ENCODE measurements at places on chromosomes 3 and 15. TPM values are rescaled to one million over a fixed set of nuclear protein-coding genes. Genes with fewer than 3 reads are reported as not detected.

DNA sequence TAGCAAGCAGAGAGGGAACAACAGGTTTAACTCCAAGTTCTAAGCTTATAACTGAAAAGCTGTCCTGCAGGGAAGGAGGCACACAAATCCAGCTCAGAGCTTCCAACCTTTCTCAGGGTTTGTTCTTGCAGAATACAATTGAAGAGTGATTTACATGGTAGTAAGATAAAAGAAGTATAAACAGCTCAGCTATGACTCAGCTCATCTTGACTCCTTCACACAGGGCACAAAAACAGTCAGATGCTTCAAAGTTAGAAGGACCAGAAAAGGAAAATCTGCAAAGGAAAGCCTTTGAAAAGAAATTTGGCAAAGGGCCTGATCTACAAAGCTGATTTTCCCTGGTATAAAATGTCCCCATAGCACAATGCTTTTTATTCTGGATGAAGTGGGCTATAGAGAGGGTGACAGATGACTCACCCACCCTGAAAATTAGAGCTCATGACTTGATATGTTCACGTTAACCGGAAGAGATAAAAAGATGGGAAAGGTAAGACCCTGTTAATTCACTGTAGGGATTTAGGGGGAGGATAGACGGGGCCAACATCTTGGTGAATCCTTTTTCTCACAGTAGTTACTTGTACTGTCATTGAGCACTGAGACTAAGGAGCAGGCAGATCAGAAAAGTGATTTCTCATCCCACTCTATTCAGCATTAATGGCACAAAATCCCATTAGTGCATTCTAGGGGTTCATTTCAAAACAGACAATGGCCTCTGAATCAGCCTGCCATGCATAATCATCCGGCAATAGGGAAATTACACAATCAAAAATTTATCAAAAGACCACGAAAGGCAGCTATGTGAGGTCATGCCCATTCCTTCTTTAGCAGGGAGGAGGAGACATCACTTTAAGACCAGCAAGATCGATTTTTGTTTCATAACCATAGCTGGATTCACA is 143.5 kb downstream of the GAP43 start:
- no peak for DNase-seq

DNA sequence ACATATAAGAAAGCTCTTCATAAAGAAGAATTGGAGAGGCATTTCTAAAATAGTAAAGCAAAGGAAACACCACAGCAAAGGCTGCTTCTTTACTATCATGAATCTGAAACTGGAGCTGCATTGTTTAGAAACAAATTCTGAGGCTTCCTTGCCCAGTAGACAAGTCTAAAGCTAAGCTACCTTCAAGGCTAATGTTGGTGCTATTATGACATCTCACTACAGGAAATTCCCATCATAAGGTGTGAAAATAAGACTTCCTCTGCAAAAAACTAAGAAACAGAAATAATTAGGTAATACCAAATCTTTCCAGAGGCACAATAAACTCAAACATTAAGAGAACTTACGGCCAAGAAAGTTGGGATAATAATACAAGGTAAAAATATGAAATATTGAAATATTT is 89.9 kb upstream of the P3H2 start:
- DNase-seq: no peak

DNA sequence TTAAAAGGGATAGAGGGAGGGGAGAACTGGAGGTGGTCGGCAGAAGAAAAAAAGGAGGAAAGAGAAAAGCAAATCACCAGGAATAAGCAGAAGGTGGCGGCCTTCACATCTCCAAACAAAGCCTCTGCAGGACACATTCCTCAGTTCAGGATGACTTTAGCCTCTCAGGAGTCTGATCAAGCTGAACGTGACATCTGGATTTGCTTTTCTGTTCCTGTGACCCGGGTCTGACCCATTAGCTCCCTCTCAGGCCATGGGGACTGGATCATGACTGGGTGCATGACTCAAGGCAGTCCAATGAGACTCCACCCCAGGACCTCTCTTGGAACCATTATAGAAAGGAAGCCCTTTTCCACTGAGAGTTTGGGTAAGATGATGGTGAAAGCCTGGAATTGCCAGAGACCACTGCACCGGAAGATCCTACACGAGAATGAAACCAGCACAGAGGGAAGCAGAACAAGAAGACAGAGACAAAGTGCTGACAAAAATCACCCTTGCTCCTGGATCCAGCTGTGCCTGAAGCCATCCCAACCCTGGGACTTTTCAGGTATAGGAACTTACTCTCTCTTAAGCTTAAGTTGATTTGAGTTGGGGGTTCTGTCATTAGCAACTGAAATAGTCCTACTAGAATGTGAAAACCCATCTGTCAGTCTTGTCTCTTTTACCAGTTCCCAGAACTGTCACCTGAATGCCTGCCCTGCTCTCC is 45.4 kb upstream of the RAD18 start:
- DNase-seq: no peak

- no peak for DNase-seq
Measured at GRCh38 chr3:84440291-84440690, 518.5 kb upstream of the CADM2 start.

GRCh38 chr3:134406331-134407238 is 32.3 kb upstream of the AMOTL2 start:
- DNase-seq: no peak

DNA sequence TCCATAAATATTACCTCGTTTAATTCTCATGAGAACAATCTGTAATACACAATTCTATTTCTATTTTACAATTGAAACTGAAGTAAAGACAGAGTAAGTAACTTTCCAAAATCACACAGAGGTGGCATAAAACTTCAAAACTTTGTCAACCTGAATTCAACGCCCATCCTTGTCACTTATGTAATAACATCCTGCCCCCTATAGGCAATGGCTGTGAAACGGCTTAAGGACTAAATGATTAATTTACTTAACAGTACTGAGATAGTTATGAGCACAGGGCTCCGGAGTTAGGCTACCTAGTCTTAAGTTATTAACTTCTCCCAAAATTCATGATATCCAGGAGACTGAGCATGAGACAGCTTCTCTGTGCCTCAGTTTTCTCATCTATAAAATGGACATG is 293.1 kb upstream of the CHRM5 start:
- no peak for DNase-seq

- no peak for DNase-seq
Measured at GRCh38 chr3:126127904-126128303, 44.0 kb upstream of the SLC41A3 start.

The GYG1 gene
- 38.5 TPM for total RNA-seq

DNA sequence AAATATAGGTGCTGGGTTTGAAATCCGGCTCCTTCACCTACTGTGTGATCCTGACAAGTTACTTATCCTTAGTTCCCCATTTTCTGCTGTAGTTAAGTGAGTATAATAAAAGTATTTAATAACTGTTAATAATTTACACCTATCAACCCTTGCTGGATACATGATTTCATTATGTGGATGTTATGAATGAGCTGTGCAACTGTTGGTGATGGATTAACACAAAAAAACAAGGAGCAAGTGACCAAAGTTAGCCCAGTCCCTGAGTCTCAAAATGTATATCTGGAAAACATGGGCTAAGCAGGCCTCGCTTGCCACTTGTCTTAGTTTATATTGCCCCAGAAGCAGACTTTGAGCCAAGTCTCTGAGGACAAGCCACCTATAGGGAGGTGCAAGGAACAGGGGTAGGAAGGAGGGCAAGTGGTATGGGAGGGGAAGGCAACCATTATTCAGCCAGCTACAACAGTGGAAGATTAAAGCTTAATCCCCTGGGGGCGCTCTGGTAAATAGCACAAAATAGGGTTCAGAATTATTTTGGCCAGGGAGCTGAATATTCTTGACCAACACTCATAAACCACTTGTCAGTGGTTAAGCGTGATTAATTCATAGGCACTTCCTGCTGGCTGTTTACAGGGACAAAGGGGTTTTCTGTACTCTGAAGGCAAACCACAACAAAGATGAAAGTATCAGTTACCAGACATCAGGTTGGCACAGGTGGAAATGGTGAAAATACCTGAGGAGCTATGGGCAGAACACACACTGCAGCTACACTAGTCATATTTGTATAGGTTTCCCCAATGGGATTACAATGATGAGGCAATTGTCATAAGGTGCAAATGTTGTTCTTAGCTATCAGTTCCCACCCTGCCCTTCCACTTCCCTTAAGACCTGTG is 76.2 kb downstream of the TRIM42 start:
- DNase-seq: no peak

The CXCR6 gene
- 18.0 TPM for total RNA-seq

The PRR20G gene
- total RNA-seq: not detected

DNA sequence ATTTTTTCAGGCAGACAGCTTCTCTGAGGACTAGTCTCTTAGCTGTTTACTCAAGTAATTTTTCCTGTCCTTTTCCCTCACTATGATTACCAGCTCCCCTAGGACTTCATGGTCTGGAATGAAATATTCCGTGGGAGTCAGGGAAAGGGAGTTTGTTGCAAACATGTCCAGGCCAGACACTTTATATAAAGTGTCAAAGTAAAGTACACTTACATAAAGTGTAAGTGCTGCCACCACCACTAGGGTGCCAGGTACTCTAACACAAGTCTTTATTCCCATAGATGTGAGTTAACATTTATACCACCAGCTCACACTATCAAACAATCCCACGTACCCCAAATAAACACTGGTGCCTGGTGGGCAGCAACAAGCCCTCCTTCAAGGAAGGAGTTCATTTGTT is 179.8 kb downstream of the SNRPN start:
- DNase-seq: no peak

The B3GNT5 gene
- total RNA-seq: 0.71 TPM

The CKMT1A gene
- not detected for total RNA-seq

The CD200 gene
- 5.2 TPM for total RNA-seq

DNA sequence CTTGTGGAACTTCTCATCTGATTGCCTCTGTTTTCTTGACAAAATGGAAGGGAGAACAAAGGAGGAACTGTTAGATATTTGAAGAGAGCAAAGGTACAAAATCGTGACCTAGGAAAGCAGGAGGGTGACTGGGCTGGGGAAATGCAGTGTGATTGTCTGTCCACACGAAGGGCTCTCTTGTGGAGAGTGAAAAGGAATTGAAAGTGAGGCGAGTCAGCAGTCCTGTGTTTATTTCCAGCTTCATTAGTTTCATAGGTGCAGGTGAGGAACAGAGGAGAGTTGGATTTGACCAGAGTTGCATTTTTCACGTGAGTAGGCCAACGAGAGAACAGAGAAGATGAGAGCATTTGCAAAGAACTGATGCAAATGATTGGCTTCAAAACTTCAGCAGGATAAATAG is 336.4 kb upstream of the SATB1 start:
- DNase-seq: no peak

GRCh38 chr3:52895418-52895817 is 1.9 kb downstream of the STIMATE start:
- DNase-seq: no peak

DNA sequence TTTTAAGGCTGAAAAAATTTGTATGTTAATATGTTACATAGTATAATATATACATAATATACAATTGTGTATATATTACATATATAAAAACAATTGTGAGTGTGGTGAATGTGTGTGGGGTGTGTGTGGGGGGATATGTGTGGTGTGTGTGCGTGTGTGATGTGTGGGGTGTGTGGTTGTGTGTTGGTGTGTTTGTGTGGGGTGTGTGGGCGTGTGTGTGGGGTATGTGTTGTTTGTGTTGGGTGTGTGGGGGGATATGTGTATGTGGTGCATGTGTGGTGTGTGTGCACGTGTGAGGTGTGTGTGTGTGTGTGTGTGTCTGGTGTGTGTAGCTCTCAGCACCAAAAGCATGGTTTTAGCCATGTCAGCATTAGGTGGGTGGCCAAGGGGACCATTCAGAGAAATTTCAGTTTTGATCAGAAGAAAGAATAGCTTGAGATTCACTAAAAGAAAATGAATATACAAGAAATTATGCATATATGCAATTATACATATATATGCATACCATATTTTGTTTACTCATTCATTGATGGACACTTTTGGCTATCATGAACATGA is 118.9 kb downstream of the ALDH1A2 start:
- DNase-seq: no peak

DNA sequence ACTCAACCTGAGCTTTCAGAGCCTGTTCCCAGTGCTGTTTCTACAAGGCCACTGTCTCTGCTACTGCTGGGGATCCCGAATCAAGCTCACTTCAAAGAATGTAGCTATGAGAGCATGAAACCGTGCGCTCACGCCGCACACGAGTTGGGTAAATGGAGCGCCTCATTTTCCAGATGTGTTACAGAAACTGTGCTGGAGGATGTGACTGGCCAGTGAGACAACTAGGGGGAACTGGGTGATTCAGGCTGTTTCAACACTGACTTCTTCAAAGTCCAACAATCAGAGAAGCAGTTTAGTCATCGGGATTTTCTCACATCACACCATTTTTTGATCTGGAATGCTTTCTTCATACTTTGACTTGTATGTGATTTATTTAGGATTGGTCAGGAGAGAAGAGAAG is 3.5 kb downstream of the ZNF710 start:
- no peak for DNase-seq

DNA sequence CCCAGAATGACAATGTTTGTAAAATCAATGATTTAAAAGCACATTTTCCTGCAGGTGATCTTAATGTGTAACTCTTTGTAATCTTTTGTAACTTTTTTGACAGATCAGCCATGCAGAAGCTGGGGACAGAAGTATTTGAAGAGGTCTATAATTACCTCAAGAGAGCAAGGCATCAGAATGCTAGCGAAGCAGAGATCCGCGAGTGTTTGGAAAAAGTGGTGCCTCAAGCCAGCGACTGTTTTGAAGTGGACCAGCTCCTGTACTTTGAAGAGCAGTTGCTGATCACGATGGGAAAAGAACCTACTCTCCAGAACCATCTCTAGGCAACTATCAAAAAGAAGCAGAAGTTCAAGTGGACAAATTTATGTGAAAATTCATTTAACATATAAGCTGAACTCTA is 32.1 kb upstream of the NUDT16 start:
- no peak for DNase-seq

DNA sequence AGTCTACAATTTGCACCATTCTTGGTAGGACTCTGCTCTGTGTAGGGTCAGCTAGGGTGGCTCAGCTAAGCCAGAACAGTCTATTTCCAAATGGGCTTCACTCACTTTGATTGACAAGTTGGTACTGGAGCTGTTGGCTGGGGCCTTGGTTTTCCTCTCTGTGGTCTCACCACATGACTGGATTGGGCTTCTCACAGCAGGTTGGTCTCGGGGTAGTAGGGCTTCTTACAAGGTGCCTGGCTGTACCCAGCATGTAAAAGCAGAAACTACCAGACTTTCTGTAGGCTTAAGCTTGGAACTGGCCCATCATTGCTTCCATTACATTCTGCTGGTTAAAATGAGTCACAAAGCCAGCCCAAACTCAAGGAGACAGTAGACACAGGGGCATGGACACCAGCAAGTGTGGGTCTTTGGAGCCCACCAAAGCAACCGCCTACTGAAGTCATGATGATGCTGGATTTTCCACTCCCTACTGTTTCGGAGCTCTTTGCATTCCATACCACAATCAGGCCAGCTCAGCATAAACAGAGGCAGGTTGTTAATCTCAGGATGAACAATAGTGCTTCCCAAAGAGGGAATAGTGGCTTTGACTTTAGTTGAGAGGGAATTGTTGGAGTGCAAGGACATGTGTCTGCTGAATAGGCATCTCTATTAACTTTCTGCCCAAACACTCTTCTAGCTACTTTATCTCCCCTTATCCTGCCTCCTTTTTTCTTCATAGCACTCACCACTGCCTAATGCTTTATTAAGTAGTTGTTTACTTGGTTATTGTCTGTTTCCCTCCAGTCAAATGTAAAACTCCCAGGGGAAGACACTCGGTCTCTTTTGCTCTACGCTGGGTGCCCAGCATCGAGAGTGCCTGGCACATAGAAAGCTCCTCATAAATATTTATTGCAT is 78.0 kb upstream of the RARB start:
- DNase-seq: no peak

- no peak for DNase-seq
Measured at GRCh38 chr15:32956006-32956405, 238.2 kb downstream of the GREM1 start.
